LoVo (cell line): ENCODE measurements at places on chromosomes 4 and X.

DNA sequence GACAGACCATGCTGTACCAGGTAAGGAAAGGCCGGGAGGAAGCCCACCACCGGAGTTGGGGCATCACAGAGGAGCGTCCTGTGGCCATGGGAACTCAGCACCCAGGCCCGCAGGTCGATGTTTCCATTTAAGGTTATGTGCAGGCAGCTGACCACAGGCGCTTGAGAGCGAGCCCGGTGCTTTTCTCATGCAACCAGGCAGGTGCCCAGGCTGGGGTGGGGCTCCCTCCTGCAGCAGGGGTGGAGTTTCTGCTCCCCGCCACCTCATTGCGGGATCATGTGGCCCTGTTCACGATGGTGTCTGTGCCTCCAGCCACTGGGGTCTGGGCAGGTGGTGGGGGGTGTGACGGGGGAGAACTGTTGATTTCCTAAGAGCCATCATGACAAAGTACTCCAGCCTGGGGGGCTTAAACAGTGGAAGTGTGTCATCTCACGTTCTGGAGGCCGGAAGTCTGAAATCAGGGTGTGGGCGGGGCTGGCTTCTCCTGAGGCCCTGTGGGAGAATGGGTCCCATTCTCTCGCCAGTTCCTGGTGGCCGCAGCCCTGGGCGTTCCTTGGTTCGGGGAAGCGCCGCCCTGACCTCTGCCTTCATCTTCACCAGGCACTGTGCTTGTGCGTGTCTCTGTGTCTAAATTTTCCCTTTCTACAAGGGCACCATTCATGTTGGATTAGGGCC lies 60.9 kb downstream of the CPZ start:
- DNase-seq: no peak

- DNase-seq: no peak
Observed at GRCh38 chr4:3388471-3389232, 53.1 kb upstream of the HGFAC start.

GRCh38 chrX:12843061-12843667 lies 23.7 kb upstream of the TLR7 start:
- no peak for DNase-seq

DNA sequence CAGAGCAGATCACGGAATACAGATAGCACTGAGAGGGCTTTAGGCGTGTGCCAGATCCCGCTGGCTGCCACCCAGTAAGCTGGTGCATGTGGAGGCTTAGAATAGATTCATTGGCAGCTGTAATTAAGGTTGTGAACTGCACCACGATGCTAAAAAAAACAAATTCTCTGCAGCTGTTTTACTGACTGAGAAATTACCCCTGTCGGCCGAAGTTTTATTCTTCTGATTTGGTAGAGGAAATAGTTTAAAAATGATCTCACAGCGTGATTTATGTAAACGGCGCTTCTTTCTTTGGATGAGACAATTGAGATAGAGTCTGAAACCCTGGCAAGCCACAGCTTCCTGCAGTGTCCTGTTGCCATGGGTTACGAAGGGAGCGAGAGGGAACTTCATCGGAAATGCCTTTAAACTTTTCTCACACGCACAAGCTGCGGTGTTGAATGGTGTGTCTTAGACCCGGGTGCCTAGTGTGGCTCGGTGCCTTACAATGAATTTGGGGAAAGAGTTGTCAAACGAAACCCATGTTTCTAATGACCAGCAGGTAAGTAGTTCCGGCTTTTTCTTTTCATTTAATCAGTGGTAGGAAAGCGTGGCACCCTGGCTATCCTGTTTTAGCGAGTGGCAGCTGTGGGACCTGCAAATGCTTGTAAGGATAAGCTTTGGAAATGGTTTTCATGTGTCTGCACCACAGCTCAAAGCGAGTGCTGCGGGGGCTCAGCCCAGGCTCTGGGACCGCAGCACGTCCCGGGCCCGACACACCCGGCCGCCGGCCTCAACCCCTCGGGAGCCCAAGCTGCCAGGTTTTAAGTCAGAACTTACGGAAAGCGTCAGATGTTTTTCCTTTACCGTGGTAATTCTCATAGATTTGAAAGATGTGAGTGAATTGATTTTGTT lies 71.7 kb upstream of the HGFAC start:
- no peak for DNase-seq

GRCh38 chr4:140996766-140997165 lies 136.5 kb downstream of the RNF150 start:
- no peak for DNase-seq

- no peak for DNase-seq
Observed at GRCh38 chr4:26748811-26749210, 111.8 kb upstream of the STIM2 start.

DNA sequence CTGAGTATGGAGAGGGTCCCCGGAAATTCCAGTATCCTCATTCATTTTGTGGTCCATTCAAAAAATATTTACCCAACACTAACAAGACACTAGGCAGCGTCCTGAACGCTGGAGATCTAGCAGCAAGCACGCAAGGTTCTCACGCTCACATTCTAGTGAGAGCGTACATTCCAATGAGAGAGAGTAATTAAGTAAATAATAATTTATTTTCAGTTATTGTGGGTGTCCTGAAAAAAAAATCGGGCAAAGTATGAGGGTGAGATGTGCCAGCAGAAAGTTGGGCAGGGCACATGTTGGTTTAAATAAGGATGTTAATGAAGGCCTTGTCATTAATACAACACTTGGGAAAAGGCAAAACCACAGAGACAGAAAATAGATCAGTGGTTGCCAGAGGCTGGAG lies 4.0 kb upstream of the TMEM156 start:
- no peak for DNase-seq

- no peak for DNase-seq
Observed at GRCh38 chr4:37139987-37140386, 104.6 kb upstream of the NWD2 start.

- no peak for DNase-seq
Observed at GRCh38 chr4:120616041-120616440, 306.5 kb downstream of the PRDM5 start.

GRCh38 chrX:138692591-138692990 lies 18.9 kb downstream of the FGF13 start:
- no peak for DNase-seq

DNA sequence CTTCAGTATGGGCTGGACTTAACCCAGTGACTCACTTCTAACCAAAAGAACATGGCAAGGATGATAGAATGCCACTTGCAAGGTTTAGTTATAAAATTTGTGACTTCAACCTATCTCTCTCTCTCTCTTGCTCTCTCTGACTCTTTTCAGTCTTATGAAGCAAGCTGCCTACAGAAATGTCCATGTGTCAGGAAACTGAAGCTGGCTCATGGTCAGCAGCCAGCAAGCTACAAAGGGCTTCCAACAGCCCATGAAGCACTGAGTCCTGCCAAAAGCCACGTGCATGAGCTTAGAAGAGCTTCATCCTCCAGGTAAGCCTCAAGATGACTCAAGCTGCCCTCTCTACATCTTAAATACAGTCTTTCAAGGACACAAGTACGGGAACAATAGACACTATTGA lies 100.3 kb downstream of the HS3ST1 start:
- DNase-seq: no peak

- no peak for DNase-seq
Observed at GRCh38 chrX:13622401-13622964, 30.5 kb upstream of the TCEANC start.

GRCh38 chrX:148024425-148025148 lies 43.5 kb downstream of the FMR1NB start:
- no peak for DNase-seq
